ENCODE measurements at places on chromosomes 7 and 10.

DNA sequence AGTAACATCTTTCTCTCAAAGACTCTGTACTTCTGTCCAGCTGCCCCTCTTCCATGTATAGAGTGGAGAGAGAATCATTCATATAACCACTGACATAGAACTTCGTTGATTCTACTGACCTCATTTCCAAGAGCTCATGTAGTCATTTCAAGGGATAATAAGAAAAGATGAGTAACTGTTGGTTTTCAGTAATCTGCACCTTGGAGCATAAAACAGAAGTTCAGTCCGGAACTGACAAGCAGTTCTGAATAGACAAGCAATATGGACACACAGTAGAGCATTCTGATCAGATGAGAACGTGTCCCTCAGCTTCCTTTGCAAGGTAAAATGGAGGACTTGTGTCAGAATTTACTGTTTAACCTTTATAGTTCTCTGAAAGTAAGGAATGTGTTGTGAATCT, 847.1 kb downstream of the REEP3 start:
- DNase-seq: no peak

GRCh38 chr10:130180416-130180815, 44.2 kb downstream of the GLRX3 start:
- DNase-seq: no peak

GRCh38 chr7:129955993-129956543, 3.3 kb upstream of the UBE2H start:
- DNase-seq: no peak

DNA sequence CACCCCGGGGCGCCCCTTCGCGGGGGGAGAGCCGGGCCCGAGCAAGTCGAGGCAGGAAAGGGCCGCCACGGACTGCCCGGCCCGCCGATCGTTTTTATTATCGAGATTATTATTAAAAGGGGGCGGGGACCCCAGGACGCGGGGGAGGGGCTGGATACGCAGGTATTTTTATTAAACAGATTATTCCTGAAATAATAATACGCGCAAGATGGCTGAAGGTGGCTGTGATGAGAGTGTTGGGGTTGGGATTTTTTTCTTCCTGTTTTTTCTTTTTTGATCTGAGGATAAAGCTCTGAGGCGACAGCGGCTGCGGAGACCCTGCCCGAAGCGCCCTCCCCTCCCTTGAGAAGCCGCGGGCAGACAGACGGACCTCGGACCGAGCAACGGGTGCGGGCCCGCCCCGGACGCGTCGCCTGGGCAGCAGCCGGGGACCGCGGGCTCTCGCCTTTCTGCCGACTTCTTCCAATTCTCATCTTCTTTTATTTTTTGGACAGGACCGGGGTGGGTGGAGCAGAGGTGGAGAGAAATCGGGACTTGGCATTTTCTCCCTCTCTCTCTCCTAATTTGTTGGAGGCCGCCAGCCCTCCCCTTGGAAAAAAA, 1.4 kb upstream of the TRIM8 start:
- DNase-seq: no peak

DNA sequence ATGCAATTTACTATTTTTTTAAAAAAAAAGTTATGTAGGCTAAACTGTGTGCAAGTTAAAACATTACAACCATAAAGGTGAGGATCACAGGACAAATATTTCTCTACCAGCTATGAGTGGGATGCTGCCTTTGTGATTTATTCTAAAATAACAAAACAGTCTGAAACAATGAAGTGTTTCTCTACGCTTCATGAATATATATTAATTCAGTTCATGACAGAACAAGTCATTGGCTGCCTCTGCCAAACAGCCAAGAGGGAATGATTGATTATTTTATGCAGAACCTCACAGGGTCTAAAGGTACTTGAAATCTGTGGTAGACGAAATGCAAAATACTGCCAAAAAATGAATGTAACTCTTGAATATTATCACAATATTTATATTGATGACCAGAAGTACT, 29.0 kb upstream of the SOSTDC1 start:
- no peak for DNase-seq

- no peak for DNase-seq
Observed at GRCh38 chr10:8840356-8840755, 785.9 kb downstream of the GATA3 start.

DNA sequence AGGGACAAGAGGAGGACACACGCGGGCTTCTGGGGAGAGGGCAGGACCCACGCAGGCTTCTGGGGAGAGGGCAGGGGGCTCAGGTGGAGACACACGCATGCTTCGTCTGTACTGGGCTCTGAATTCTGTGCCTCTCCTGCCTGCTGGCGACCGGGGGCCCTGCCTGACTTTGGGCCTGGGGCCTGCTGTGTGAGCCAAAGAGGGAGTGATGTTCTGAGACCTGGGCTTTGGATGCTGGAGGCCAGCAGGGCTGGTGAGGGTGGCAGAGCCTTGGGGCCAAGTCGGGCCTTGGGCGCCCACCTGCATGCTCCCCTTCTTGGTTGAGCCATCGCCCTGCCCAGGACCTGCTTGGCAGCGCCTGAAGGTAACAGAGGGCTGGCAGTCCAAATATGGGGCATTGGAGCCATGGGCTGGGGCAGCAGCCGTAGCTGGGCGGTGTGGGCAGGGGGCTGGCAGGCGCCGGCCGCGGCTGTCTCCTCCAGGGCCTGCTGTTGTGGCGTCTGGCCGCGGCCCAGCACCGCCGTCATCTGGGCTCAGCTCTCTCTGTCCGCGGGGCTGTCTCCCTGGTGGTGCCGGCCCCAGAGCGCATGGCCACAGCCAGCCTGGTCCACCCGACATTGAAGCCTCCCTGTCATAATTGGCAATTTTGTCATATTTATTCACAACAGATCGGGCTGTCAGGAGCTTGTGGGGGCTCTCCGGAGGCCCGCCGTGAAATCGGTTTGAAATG, 78.9 kb downstream of the UNCX start:
- DNase-seq: no peak

DNA sequence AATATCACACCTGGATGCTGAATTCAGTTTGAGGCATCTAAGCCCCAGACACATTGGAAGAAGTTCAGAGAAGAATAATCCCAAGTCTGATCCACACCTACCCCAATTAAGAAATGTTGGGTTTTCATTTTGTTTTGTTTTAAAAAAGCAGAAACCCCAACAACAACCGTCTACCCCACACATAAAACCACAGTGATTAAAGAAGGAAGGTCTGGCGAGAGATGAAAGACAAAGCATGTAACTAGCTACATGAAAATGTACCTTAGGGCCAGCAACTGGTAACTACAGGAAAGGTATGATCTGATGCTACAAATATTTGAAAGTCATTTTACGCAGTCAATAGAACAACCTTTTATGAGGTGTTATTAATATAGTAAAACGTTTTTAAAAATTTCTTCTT, 1112.3 kb downstream of the GATA3 start:
- no peak for DNase-seq

DNA sequence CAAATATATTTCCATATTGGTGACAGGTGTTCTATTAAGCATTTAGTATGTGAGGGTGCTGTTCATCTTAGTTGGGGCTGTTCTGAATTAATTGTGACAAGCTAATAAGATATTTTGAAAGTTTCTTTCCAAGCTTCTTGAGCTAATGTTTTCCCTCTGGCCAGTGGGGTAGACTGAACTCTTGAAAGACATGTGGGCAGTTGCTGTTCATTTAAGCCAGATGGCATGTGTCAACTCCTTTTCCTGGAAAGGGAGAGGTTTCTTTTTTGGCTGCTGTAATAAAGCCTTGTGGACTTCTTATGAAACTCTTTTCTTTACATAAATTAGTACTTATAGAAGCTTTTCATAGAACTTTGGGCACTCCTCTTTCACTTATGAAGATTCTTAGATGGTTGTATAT, 21.7 kb downstream of the RAB18 start:
- no peak for DNase-seq

DNA sequence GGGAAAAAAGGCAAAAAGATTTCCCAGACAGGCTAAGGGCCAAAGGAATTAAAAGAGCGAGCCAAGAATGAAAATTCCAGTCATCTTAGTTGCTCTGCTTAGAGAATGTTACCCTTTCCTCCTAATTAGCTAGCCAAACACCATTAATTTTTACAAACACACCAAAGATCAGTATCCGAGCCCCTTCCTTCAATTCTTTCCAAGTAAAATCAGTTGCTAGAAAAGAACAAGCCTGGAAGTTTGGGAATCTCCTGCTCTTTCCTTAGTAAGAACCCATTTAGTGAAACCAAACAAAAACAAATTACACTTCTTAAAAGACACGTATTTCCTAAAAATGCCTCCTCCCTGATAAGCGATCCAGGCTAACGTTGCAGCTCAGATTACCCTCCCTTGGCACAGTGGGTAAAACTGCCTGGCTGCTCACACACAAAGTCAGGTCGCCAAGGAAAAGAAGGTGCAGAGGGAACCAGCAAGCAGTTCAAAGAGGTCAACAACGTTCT, 57.1 kb upstream of the ABLIM1 start:
- DNase-seq: no peak

DNA sequence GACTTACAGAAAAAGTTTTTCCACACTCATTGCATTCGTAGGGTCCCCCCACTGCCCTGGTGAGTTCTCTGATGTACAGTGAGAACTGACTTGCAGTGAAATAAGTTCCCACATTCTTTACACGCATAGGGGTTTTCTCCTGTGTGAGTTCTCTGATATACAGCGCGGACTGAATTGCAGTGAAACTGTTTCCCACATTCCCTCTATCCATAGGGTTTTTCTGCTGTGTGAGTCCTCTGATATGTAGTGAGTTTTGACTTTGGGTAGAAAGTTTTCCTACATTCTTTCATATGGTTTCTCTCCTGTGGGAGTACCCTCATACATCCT, 147.0 kb downstream of the GLRX3 start:
- DNase-seq: no peak

DNA sequence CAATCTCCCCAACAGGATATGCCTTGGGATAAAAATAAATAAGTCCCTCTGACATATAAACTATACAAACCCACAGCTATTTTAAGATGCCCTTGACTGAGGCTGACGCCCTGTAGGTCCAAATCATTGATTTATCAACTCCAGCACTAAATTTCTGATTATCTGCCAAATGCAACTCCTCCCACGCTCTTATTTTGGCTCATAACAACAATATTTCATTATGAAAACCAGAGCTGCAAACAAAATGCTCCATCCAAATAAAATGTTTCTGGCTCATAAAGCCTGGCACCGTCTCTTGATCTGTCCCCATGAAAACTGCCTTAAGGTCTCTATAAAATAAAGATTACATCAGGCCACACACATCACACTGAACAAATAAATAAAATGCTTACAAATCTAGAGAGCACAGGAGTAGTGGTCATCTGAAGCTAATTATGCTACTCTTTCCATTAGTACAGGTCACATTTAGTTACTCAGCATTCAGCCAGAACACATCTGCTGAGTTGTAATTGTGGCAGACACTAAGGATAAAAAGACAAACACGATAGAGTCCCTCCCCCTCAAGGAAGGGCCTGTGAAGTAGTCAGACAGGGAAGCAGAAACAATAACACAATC, 28.8 kb downstream of the CACUL1 start:
- no peak for DNase-seq

- no peak for DNase-seq
Observed at GRCh38 chr7:26420422-26421019, 128.9 kb downstream of the SNX10 start.

DNA sequence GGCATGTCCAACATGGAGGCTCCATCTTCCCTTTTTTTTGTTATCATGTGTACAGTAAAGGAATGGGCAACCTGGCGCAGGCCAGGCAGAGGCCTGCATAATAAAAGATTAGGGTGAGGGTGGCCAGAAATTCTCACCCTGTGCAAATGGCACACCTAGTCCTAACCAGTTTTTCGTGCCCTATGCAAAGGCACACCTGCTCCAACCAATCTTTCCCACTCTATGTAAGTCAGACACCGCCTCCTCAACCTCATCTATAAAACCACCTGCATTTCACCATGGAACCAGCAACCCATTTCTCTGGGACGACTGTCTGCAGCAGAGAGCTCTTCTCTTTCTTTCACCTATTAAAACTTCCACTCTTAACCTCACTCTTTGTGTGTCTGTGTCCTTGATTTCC, 16.1 kb downstream of the TBATA start:
- DNase-seq: no peak

- no peak for DNase-seq
Observed at GRCh38 chr10:62744136-62744535, 60.4 kb upstream of the ADO start.

DNA sequence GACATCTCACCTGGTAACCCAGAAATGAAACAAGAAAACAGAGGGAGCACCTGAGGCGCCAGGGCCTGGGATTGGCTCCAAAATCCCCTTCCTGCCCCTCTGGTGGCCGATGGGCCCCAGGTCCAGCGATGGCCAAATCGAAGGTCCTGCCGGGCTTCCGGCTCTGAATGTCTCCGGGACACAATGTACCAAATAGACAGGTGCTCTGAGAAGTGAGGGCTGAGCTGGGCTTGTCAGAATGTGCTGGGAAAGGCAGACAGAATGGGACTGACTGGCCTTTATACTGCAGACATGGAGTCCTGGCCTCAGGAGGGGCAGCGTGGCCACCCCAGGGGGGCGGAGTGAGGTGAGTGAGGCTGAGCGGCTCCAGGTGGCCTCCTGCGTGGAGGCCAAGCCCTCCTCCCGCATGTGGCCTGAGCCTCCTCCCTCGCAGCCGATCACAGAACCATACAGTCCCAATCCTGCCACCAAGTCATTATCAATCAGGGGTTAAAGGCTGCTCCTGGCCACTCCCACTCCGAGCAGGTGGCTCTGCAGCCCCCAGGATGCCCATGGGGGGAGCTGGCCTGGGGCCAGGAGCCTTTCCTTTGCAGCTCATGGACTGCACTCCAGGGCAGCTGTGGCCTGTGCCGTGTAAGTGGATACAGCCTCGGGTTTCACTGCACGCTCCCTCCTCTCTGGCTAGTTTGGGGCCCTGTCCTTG, 185.5 kb downstream of the ADARB2 start:
- no peak for DNase-seq

All from thoracic aorta (tissue), 2 donors.